ENCODE measurements at places on chromosomes 11 and 22.

DNA sequence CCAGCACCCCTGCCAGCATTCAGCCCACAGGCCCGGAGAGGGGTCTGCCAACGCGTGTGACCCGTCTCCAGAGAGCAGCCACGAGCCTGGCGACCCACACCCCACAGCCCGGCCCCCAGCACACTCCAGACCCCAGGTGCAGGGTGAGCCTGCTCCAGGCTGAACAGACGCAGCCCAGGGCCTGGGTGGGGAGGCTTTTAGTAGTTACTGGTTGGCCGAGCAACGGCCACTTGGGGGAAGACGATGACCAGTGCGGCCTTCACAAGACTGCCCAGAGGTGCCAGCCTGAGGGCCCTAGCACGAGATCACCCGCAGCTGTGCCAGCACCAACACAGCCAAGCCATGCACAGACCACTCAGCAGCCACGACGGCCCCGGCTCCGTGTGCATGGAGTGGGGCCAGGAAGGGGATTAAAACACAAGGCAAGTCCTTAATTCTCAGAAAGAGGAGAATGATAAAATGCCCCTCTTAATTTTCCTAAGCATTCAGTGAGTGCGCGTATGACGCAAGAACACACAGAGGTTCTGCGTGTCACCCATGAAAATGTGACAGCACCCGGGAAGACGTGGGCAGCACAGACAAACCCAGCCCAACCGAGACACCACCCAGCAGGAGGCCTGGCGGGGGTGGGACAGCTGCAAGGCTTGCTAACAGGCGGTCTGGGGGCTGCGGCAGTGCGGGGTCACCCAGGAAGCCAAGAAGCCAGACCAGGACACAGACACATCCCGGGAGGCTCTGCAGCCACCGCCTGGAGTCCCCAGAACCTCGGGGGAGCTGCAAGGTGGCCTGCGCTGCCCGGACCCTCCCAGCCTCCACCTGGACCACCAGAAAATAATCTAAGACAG, 47.6 kb downstream of the BRD1 start:
- DNase-seq: no peak

- no peak for DNase-seq
Measured at GRCh38 chr22:33018232-33018864, 39.8 kb downstream of the SYN3 start.

DNA sequence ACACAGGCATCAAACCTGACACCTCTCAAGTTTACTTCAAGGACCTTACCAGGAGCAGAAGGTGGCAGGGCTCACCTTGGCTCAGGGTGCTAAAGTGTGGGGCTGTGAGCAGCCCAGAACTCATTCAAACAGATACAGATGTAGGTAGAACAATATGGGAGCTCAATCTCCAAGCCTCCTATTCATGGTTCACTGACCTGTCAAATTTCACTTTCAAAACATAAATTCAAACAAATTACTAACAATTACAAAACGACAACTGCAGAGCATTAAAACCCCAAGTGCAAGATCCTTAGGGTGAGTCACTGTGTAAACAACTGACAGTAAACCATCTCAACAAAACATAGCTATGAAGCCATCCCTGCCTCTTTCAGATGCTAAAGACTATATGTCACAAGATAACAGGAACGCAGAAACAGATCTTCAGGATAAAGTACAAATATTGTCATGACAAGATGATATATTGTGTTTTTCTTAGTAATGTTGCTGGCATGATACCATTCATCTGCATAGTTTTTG, 303.5 kb upstream of the ANO3 start:
- no peak for DNase-seq

DNA sequence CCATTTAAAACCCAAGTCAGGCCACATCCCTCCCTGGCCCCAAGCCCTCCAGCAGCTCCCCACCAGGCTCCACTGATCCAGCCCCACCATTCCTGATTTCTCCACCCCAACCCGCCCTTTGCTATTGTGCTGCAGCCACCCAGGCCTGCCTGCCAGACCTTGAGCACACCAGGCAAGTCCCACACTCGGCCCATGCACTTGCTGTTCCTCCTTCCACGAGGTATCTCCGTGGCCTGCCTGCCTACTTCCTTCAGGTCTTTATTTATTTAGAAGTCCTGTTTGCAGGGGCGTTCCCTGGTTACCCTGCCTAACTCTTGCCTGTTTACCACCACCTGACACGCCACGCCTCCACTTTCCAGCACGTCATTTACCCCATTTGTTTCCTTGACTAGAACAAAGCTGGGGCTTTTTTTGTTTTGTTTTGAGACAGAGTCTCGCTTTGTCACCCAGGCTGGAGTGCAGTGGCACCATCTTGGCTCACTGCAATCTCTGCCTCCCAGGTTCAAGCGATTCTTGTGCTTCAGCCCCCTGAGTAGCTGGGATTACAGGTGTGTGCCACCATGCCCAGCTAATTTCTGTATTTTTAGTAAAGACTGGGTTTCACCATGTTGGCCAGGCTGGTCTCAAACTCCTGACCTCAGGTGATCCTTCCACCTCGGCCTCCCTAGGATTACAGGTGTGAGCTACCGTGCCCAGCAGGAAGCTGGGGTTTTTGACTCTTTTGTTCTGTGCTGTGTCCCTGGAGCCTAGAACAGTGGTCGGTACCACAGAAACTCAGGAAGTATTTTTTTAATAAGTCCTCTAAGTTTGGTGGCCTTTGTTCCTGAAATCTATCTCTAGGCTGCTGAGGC, 6.7 kb downstream of the CENPM start:
- peak; percentile 92 for DNase-seq

GRCh38 chr11:73999581-74000306, 9.1 kb downstream of the UCP3 start:
- DNase-seq: no peak

DNA sequence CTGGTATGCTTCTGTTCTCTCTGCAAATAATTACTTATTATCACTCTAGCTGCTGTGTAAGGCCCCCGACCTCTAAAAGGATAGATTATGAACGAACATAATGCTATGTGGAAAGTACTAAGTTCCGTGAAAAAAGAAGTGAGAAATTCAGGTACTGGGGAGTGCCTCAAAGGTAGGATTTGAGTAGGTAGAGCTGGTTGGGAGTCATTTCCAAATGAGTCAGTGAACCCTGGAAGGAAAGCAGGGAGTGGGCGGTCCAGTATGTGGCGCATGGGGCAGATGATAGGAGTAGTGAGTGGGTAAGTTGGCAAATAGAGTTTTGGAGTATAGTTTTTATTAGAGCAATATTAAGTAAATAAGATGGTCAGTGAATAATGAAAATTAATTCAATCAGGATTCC, 2.4 kb downstream of the ZC3H12C start:
- no peak for DNase-seq

- DNase-seq: no peak
Measured at GRCh38 chr11:19524171-19524671, 188.4 kb upstream of the NAV2 start.

DNA sequence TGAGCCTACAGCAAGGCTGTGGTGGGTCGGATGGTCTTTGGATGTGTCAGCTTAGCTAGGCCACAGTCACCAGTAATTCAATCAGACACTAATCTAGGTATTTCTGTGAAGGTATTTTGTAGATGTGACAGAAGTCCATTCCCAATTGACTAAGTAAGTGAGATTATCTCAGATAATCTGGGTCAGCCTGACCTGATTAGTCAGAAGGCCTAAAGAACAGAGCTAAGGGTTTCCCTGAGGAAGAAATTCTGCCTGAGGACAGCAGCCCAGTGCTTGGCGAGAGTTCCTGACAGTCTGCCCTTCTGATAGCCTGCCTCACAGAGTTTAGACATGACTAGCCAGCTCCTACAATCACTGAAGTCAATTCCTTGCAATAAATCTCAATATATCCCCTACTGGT, 28.7 kb downstream of the GUCD1 start:
- DNase-seq: no peak

DNA sequence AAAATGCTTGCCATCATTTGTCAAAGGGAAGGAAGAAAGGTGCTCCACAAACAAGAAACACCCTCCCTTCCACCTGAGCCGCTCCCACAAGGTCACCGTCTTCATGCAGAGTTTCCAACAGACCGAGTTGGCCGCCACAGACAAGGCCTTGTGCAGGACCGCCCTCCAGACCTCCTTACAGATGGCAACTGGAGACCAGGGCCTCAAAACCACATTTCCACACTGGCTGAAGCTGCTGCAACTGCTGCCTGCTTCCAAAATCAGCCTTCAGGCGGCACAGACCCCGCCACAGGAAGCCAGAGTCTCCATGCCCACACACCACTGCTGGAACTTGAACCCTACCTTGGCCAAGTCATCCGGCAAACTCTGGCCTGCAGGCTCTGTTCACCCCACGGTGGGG, 6.3 kb downstream of the DEAF1 start:
- no peak for DNase-seq

DNA sequence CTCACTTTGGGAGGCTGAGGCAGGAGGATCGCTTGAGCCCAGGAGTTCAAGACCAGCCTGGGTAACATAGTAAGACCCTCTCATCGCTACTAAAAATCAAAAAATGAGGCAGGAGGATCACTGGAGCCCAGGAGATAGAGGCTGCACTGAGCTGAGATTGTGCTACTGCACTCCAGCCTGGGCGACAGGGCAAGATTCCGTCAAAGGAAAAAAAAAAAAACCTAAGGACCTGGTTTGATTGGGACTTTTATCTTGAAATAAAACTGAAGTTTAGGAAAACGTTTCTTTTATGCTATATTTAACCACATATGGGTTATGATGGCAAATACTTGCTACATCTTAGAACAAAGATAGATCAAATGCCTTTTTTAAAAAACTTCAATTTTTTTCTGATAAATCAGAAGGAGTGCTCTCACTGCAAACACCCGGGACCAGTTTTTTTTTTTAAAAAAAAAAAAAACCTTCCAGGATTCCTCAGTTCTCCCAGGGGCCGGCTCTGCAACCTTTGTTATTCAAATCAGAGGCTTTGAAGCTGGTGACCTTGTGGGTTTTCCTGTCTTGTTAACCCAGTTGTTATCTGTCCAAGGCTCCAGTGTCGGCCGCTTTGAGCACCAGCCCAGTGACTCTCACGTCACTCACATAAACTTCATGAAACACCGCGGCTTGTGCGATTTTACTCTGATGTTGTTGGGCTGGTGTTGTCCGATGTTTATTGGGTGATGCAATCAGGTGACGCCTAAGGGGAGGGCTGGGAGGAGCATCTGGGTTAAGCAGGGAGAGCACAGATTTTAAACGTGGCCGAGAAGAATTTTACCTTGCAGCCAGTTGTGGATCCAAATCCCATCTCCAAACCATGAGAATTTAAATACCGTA, 24.7 kb upstream of the SLC22A12 start:
- DNase-seq: no peak

DNA sequence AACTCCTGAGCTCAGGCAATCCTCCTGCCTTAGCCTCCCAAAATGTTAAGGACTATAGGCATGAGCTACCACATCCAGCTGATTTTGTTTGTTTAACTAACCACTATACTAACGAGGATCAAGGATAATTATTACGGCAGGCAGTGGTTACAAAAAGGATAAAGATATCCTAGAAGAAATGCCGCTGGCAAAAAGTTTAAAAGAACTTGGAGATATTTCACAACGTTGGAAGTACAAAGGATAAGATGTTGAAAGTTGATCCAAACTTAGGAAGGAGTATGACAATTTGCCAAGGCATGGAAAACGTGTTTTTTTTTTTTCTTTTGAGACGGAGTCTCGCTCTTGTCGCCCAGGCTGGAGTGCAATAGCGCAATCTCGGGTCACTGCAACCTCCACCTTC, 13.4 kb downstream of the AP5B1 start:
- DNase-seq: no peak

- DNase-seq: no peak
Measured at GRCh38 chr11:1073261-1073724, 1.4 kb upstream of the MUC2 start.

Data from activated CD8-positive, alpha-beta memory T cell treated with anti-CD3 and anti-CD28 coated beads for 1 hour (primary cell).